ENCODE measurements at places on chromosomes 11 and 22.

DNA sequence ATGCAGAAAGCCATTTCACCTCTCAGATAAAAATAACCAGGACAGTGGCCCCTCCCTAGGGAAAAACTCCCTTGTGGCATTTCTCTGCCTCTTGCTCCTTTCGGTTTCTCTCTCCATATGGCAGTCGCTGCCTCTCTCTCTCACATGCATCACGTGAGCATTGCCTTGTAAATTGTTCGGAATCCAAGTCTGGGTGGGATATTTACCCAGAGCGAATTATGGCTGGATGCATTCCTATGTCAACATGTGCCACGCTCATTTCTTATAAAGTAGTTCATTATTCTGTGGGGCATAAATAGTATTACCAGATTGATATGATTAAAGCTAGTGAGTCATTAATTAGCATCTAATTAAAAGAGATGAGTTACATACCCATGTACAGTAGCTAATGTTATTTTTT lies 392.9 kb downstream of the INSC start:
- no peak for DNase-seq

DNA sequence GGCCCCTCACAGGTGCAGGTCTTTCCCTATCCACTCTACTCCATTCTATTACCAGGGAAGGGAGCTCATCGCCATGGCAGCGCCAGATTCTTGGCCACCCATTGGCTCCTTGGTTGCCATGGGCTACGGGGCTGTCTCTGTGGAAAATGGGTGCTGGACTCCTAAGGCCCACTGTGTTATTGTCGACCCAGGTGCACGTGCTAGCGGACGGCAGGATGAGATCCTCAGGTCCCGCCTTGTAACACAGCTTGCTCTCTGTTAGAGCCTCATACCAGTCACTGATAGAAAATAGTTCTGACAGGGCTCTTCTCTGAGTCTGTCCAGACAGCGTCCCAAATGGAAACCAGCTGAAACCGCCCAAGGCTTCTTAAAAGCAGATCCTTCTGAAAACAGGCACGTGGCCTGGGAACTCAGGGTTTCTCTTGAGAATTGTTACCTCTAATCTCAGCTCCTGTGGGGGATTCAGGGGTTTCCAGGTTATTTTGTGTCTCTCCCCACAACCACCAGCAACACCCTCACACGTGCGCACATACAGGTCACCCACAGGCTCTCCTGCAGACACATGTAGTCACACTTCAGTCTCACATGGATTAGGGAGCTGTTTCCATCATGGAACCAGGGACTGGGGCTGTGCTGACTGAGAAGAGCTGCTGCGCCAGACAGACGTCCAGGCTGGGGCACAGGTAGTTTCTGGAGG lies 1.5 kb downstream of the TUB start:
- DNase-seq: no peak

DNA sequence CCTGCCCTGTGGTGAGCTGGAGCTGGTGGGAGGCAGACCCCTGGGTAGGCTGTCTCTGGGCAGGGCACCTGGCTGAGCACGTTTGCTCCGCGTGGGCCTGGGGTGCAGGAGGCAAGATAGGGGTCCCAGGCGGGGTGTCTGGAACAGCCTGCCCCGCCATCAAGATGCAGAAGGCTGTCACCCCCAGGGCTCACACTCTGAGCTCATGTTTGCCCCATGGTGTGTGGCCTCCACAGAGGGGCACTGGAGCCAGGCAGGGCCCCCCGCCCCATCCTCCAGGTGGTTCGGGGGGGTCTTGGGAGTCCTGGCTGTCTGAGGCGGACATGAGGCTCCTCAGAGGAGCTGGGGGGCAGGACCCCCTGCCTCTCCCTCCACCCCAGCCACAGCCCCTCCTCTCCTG lies 28.9 kb upstream of the CARS1 start:
- DNase-seq: no peak

- DNase-seq: no peak
These were observed 59.1 kb downstream of the KCNC1 start for GRCh38 chr11:17793642-17794170.

GRCh38 chr11:102653744-102654291 lies 28.7 kb upstream of the MMP20 start:
- no peak for DNase-seq

GRCh38 chr11:94877443-94878200 lies 95.7 kb downstream of the CWC15 start:
- no peak for DNase-seq

- DNase-seq: no peak
These were observed 19.9 kb downstream of the CD44 start for GRCh38 chr11:35158701-35159510.

DNA sequence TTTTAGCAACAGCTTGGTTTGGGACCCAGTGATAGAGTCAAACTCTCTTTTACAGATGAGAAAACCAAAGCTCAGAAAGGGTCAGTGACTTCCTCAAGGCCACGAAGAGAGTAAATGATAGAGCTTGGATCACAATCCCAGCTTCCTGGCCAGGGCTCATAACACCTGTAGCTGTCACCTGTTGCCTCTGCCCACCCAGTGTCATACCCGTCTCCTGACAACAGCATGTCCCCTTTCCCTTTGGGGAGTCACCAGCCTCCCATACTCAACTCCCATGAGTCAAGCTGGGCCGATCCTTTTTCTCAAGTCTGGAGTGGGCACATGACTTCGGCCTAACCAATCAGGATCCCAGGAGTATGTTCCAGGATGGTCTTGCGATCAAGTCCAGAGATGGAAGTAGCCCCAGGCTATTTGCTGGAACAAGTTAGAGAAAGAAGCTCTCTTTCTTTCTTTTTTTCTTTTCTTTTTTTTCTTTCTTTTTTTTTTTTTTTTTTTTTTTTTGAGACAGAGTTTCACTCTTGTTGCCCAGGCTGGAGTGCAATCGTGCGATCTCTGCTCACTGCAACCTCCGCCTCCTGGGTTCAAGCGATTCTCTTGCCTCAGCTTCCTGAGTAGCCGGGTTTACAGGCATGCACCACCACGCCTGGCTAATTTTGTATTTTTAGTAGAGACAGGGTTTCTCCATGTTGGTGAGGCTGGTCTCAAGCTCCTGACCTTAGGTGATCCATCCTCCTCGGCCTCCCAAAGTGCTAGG lies 27.8 kb upstream of the MYH9 start:
- no peak for DNase-seq

- DNase-seq: no peak
These were observed 540.0 kb downstream of the SOX6 start for GRCh38 chr11:15816260-15816871.

Measured in NCI-H1930 (cell line).